ENCODE measurements at places on chromosomes 16 and 17. TPM values are rescaled to one million over a fixed set of nuclear protein-coding genes. Genes with fewer than 3 reads are reported as not detected.

Gene CRHR1
- not detected for total RNA-seq

DNA sequence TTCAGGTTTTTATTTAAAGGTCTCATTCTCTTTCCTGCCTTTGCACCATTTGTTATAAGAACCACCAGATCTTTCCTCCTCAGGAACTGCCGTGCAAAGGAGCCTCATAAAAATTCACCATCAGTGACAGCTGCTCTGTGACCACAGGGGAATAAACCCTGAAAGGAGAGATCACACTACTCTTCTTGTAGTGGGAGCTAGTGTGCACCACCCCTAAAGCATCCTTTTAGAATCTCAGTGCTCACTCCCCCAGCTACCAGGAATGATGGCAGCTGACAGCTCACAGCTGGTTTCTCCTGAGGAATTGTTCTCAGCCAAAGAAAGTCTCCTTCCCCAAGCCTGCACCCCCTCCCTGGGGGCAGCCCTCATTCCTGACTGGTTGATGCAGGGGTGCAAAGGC is 18.7 kb downstream of the VAT1L start:
- H3K4me1 ChIP-seq = no peaks in the 10 kb centered on the region
- H3K27ac ChIP-seq = no peak overlapping the region
- H3K36me3 ChIP-seq = no peaks in the 10 kb centered on the region
- no peaks in the 10 kb centered on the region for H3K27me3 ChIP-seq
- H3K4me3 ChIP-seq = no peak overlapping the region
- no peak for DNase-seq

Gene CSF3
- total RNA-seq = not detected

Gene HBZ
- not detected for total RNA-seq

GRCh38 chr16:81778861-81779535 is at the start of gene PLCG2:
TSS of gene PLCG2 (plus strand) at chr16:81779291. CDS start at chr16:81785990, 6,699 bp downstream.
- H3K36me3 ChIP-seq = no peaks in the 10 kb centered on the region
- peak within 1 kb of the TSS; percentile 84 for H3K4me3 ChIP-seq
- peaks cover 12% of the 10 kb centered on the region for H3K4me1 ChIP-seq
- peaks cover 45% of the 10 kb centered on the region for H3K27me3 ChIP-seq
- DNase-seq = peak; percentile 86

- no peak overlapping the region for H3K4me3 ChIP-seq
- H3K27ac ChIP-seq = peak overlapping the region; percentile 92
- no peaks in the 10 kb centered on the region for H3K27me3 ChIP-seq
- H3K36me3 ChIP-seq = peaks cover 85% of the 10 kb centered on the region
- peaks cover 87% of the 10 kb centered on the region for H3K4me1 ChIP-seq
- no peak for DNase-seq
These were observed 131.5 kb upstream of the CHMP6 start for GRCh38 chr17:80860101-80860671.

DNA sequence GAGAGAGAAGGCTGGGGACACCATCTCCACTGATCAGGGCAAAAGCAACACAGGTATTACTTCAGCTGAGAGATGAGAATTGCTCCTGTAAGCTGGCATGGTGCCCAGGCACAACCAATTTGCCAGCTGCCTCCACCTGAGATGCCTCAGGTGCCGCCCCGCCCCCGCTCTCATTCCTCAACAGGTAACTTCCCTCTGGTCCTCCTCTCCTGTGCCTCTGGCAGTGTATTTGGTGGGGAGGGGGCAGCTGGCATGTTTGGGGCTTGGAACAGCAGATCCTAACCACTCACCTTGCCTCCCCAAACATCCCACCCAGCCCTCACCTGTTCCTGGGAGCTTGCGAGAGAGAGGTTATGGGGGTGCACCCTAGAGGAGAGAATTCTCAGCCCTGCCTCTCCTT is 2.9 kb upstream of the SRCIN1 start:
- H3K27me3 ChIP-seq = peaks cover 59% of the 10 kb centered on the region
- no peak for DNase-seq
- no peak overlapping the region for H3K4me3 ChIP-seq
- no peak overlapping the region for H3K27ac ChIP-seq
- H3K4me1 ChIP-seq = peaks cover 11% of the 10 kb centered on the region

DNA sequence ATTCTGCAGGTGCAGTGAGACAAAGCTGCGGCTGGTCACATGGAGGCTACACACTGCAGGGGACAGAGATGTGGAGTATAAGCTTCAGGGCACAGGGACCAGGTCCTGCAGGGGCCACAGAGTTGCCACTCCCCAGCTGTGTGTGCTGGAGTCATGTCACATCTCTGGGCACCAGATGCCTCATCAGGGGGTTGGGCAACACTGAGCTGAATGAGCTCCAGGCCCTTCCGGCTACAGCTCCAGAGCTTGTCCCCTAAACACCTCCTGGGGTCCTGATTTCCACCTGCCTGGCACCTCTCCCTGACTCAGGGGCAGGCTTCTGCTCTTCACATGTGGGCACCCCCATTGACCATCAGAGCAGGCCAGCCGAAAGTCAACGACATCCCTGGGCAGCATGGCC is 32.5 kb downstream of the SPHK1 start:
- no peaks in the 10 kb centered on the region for H3K27me3 ChIP-seq
- H3K4me1 ChIP-seq = no peaks in the 10 kb centered on the region
- H3K27ac ChIP-seq = no peak overlapping the region
- no peak overlapping the region for H3K4me3 ChIP-seq

Gene SCNN1B
- total RNA-seq = not detected

Gene ENPP7
- not detected for total RNA-seq

- peaks cover 95% of the 10 kb centered on the region for H3K4me1 ChIP-seq
- peak overlapping the region; percentile 73 for H3K4me3 ChIP-seq
- H3K27ac ChIP-seq = peak overlapping the region; percentile 96
- H3K36me3 ChIP-seq = peaks cover 88% of the 10 kb centered on the region
- no peaks in the 10 kb centered on the region for H3K27me3 ChIP-seq
These were observed 19.9 kb downstream of the COTL1 start for GRCh38 chr16:84597931-84598351.

- H3K27ac ChIP-seq = no peak overlapping the region
- H3K4me1 ChIP-seq = no peaks in the 10 kb centered on the region
- no peaks in the 10 kb centered on the region for H3K36me3 ChIP-seq
- peaks cover 14% of the 10 kb centered on the region for H3K27me3 ChIP-seq
- peak; percentile 21 for DNase-seq
- peak overlapping the region; percentile 50 for H3K4me3 ChIP-seq
These were observed 81.7 kb downstream of the MRM3 start for GRCh38 chr17:863880-864279.

DNA sequence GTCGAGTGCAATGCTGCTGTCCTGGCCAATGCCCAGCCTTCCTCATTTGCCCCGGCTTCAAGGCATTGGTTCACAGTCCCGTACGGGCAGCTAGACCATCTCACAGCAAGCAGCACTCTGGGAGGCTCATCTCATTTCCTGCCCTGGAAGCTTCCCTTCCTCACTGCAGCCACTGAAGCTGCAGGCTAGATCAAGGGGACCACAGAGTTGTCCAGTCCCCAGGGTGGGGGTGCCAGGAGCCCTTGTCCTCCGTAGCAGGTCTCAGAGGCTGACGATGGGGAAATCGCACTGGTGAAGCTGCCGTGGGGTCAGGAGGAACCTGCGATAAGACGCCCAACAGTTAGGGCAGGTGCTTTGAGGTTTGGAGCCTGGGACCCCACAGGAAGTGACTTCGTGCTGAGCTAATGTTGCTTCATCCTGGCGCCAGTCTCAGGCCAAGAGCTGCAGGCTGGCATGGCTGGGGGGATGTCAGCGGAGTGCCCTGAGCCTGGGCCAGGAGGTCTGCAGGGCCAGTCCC is at the start of gene SPNS3:
Gene SPNS3 (plus strand): TSS at position 426 of the 517 bp plus-strand sequence. CDS start 28 bp downstream, at position 454.
- H3K27ac ChIP-seq = peak within 1 kb of the TSS; percentile 93
- DNase-seq = peak; percentile 80
- peaks cover 20% of the 10 kb centered on the region for H3K36me3 ChIP-seq
- H3K27me3 ChIP-seq = peaks cover 3% of the 10 kb centered on the region
- peak within 1 kb of the TSS; percentile 82 for H3K4me3 ChIP-seq
- H3K4me1 ChIP-seq = peaks cover 47% of the 10 kb centered on the region

DNA sequence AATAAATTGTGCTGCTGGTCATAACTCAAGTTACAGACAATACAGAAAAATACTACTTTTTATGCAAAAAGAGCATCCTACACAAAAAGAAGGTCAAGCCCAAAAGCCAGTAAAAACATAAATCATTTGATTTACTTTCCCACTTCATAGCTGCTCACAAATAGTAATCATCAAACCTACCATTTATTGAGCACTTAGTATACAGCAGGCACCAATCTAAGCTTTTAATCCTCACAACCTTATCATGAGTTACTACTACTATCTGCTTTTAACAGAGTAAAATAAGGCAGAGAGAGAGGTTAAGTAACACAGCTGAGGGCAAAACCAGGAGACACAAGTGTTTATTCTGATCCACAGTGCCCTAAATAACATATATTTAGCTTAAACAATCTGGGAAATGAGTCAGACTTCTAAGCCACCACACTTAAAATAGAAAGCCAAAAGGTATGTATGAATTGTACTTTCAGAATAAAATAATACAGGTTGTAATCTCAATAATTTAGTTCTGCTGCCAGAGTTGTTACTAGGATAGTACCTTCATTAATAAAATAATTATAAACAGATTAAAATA is 1.7 kb upstream of the AARS1 start:
- peak overlapping the region; percentile 39 for H3K27ac ChIP-seq
- H3K4me1 ChIP-seq = peaks cover 27% of the 10 kb centered on the region
- H3K27me3 ChIP-seq = no peaks in the 10 kb centered on the region
- H3K4me3 ChIP-seq = no peak overlapping the region
- peaks cover 9% of the 10 kb centered on the region for H3K36me3 ChIP-seq
- DNase-seq = no peak

All from activated CD8-positive, alpha-beta T cell treated with anti-CD3 and anti-CD28 coated beads, Interleukin-2, amount 10 ng/mL, durations not matched to agents 7 days and 5 days (primary cell).